GM12878 (cell line): ENCODE measurements at places on chromosomes 6 and 20.

GRCh38 chr6:33745548-33745947, 1.2 kb downstream of the IP6K3 start:
- DNase-seq, result no peak

- DNase-seq, result no peak
These were observed 607.4 kb downstream of the PKHD1 start for GRCh38 chr6:51480040-51480439.

DNA sequence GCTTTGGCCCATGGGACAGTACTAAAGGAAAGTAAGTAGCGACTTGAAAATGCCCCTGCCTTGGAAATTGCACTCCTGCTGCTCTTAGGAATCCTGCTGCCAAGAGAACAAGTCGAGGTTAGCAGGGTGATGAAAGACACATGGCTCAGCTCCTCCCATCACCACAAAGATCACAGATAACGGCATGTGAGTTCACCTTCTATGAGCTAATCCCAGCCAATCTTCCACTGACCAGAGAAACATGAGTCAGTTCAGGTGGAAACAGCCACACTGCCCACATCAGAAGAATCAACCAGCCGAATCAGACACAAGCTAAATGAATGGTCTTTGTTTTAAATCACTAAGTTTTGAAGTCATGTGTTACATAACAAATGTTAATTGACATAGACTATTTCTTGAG, 106.3 kb downstream of the PRKN start:
- DNase-seq, result no peak

DNA sequence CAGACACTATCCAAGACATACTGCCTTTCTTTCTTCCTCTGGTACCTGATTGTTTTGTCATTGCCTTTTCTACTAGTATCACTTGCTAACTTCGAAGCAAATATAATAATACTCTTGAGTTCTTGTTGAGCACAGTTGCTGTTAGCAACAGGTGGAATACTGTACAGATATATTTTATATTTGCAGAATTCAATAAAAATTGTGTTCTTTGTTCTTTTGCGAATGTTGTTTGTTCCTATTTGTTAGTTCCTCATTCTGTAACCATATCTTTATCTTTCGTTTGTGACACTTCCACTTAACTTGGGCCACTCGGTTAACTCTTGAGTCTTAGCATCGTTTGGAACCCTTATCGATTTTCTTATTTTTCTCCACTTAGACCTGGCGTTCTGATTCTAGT, 868 bp downstream of the CYB5R4 start:
- DNase-seq, result no peak

DNA sequence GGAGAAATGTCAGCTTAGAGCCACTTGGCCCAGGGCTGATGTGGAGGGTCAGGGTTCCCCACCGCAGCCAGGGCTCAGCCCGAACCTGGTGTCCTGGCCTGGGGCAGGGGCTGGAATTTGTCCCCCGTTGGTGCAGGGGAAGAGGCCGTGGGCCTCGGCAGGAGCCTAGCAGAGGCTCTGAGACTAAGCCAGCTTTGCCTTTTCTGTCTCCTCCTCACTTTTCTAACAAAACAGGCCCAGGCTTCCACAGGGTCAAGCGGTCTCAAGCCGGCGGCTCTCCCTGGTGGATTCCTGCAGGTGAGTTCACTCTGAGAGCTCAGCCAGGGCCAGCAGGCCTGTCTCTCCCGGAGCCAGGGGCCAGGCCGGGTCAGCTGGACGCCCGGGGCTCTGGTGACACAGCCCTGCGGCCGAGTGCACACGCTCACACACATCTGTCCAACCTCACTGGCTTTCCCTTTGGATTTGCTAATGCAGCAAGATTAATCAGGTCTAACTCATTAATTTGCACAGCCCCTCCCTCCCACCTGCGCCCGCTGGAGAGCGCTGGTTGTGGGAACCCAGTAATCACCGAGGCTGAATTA, 2.9 kb upstream of the CHRNA4 start:
- no peak for DNase-seq

GRCh38 chr6:38191418-38191817, 371.9 kb downstream of the ZFAND3 start:
- no peak for DNase-seq

DNA sequence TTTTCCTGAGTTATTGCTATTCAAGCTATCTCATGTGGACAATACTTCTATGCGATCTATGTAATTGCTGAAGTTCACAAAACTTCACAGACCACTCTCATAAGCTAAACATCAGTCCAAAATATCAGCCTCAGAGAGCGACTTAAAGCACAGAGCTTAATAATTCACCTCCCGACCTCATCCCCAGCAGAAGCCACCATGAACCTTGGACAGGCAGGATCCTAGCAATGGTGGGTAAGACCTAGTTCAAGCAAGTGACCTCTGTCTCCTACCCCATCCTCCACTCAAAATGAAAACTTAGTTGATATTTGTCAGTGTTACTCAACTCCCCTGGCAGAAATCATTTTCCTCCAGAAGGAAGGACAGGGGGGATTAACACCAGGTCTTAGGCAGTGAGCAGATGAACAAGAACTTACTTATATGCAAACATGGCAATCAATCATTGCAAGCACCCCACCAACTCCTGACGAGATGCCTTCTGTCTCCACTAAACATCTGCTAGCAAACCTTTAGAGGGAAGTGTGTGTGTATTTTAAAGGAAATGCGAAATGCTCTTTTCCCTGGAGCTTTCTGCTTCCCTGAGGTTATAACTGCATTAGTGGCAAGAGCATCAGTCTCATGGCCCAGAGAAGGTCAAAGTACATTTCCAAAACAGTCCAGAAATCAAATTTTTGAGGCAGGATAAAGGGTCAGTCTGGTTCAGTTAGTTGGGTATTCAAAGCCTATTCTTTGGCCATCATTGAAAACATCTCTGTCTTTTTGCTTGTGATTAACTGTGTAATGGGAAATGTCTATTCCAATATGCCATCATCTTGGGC, 90.0 kb downstream of the SLC22A23 start:
- no peak for DNase-seq

- DNase-seq, result peak; percentile 91
These were observed 3.9 kb downstream of the SYTL3 start for GRCh38 chr6:158653577-158654354.

- DNase-seq, result no peak
These were observed 165.7 kb downstream of the SMOC2 start for GRCh38 chr6:168606722-168607121.

GRCh38 chr20:16407251-16408067, 165.8 kb downstream of the KIF16B start:
- no peak for DNase-seq

GRCh38 chr20:34887023-34887422, 10.6 kb downstream of the ACSS2 start:
- DNase-seq, result no peak

GRCh38 chr6:135018941-135019340, 35.7 kb downstream of the HBS1L start:
- no peak for DNase-seq

GRCh38 chr6:134166511-134167261, 114.3 kb upstream of the SLC2A12 start:
- DNase-seq, result no peak

DNA sequence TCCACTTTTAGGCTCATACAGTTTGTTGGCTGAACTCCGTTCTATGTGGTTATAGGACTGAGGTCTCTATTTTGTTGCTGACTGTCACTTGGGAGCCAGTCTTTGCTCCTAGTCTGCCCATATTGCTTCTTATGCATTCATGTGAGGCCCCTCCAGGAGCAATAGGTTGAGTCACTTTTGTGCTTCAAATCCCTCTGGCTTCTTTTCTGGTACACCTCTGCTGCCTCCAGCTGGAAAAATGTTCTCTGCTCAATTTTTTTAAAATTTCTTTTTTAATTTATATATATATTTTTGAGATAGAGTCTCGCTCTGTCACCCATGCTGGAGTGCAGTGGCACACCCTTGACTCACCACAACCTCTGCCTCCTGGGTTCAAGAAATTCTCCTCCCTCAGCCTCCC, 42.7 kb upstream of the NOX3 start:
- no peak for DNase-seq

DNA sequence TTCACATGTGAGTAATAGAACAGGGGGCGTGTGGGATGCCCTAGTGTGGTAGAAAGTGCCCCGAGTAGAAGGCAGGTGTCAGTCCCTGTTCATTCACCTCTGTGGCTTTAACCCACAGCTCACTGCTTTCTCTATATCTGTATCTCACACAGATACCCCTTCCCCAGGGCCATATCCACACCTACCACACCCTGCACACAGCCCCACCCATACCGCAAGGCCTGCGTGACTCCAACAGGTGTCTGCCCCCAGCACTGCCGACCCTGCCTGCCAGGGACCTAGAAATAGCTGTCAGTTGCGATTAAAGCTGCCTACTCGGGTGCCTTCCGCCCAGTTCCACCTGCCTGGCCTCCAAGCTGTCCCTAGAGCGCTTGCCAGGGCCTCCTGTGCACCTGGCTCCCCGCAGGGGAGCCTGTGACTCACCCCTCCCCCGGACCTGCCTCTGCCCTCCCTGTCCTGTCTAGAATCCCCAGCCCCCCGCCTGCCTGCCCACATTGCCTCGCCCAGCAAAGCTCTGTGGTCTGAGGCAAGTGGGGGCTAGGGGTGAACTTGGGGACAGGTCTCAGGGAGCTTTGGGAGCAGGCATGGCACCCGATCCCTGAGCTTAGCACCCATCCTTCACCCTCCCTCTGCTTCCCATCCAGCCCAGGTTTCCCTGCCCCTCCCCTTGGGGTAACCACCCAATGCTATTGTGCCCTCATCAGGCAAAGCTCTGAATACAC, 38.3 kb upstream of the ID1 start:
- DNase-seq, result no peak

- no peak for DNase-seq
These were observed 5.8 kb downstream of the GABBR1 start for GRCh38 chr6:29626948-29627754.

GRCh38 chr6:23073821-23074220, 504.5 kb downstream of the HDGFL1 start:
- no peak for DNase-seq

- no peak for DNase-seq
These were observed 268.8 kb downstream of the TMEM242 start for GRCh38 chr6:157054531-157054979.

DNA sequence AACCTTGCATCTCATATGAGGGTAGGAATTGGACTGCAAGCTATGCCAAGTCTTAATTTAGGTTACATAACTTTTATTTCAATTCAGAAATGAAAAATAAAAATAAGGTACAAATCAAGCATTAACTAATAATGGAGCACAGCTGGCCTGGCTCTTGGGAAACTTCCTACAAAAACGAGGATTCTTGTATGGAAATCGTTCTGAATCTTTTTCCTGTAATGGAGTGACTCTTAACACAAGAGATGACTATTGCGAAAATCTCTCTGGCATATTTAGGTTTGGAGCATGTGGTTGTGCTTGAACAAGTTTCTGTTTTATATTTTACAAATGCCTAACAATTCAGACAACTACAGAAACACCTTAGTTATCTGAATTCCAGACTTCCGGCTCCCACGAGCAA, 34.0 kb upstream of the PI16 start:
- no peak for DNase-seq

DNA sequence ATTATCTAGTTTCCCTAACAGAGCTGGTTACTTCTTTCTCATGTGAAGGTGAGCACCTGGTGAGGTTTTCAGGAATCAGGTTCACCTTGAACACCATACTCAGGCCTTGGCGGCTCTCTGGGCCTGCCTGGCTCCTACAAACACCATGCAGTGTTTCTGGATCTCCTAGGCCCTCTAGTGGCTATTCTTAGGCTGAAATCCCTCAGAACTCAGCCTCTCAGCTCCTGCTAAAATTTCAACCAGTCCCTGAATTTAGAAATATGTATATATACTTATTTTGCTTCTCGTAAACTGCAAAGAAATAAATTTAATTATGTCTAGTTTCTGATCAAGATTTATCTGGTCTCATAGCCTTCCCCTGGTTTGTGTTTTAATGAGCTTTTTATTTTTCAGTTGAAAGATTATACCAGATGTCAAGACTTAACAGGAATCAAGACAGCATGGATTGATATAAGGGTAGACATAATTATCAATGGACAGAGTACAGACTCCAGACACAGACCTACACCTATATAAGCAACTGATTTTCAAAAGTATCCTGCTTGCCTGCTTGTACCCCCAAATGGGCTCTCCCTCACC, 55.9 kb downstream of the ANKEF1 start:
- DNase-seq, result no peak

- DNase-seq, result no peak
These were observed 12.9 kb downstream of the AKAP12 start for GRCh38 chr6:151252634-151253033.

DNA sequence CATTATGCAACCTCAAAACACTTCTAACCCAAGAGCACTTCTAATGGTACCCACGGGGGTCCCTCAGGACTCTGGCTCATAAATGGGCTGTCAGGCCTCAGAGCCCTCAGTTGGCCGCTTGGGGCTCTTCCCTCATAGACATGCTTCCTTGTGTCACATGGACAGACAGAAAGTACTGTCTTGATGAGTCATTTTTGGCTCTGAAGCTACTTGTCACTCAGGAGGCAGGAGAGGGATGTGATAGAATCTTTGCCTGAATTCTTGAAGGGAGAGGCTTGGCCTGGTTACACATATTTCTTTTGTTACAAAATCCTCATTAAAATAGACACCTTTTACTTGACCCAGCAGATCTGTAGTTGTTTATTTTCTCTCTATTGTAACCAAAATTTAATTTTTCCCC, 15.1 kb upstream of the EDN1 start:
- no peak for DNase-seq

DNA sequence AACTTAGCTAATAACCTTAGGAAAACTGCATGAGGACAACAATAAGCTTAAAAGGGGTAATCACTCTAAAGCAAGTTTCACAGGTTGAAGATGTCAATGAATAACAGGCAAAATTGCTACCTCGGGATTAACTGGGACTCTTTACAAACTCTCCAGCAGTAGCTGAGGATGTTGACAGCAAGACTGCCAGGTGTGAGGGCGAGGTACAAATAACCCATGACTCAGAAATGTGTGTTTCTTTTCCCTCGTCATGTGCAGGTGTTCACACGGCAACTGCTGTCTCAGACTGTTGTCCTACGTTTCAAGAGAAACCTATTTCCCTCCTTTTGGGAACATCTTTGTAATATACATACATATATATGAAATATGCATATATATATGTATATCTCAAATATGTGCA, 15.9 kb downstream of the BCAS1 start:
- no peak for DNase-seq

GRCh38 chr6:144405163-144405562, 120.0 kb downstream of the UTRN start:
- DNase-seq, result no peak

- DNase-seq, result no peak
These were observed 374.9 kb upstream of the IRAK1BP1 start for GRCh38 chr6:78492351-78493017.

DNA sequence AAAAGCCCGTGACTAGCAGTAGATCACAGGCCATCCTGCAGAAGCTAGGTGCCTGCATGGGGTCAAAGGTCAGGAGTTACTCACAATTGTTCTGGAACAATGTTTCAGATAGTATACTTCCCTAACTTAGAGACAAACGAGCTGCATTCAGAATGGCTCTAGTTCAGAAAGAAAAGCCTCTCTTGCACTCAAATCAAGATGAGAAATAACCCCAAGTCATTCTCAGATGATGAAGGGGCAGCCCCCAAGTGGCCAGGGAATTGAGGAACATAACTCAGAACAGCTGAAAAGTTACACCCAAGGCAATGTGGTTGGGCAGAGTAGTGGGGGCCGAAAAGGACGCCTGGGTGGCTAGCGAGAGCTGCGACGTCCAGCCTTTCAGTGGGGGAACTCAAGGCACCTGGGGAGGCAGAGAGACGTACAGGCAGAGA, 27.8 kb downstream of the FYN start:
- DNase-seq, result no peak

GRCh38 chr6:45657226-45657625, 279.5 kb upstream of the SUPT3H start:
- DNase-seq, result no peak

GRCh38 chr20:1946762-1947534, 46.9 kb downstream of the PDYN start:
- DNase-seq, result no peak

GRCh38 chr20:64144144-64144912, 19.9 kb upstream of the MYT1 start:
- DNase-seq, result no peak
